ENCODE measurements at places on chromosomes 11 and 22.

- DNase-seq: no peak
Measured at GRCh38 chr11:74097686-74098237, 73.0 kb downstream of the C2CD3 start.

GRCh38 chr11:35631891-35632290 is 13.6 kb downstream of the FJX1 start:
- DNase-seq: no peak

- no peak for DNase-seq
Measured at GRCh38 chr11:843086-843734, 558 bp downstream of the TSPAN4 start.

DNA sequence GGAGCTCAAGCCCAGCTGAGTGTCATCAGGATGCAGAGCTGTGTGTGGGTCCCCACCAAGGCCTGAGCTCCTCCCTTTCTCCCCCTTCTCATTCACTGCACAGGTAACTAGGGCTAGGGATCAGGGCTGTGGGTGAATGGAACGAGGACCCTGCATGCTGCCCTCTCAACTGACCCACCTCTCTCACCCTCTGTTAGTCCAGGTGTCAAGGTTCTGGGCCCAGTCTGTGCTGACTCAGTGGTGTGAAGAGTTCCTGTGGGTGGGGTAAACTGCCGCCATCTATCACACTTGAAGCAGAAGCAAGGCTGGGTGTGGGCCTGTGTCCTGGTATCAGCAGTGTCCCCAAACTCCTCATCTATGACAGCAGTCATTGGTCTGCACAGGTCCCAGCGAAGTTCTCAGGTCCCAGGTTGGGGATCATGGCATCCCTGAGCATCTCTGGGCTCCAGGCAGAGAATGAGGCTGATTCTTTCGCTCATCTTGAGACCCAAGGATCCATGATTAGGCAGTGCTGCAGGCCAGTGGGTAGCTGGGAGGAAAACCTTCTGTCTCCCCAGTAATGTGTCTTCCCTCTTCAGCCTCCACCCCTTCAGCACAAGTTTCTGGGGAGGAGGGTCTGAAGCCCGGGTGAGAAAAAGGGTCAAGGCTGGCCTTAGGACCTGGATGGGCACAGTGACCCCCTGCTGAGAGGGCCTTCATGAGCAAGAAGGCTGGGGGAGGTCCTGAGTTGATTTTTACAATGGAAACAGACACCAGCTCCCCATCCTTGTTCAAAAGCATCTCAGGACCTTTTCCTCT is 109.8 kb downstream of the ZNF280B start:
- DNase-seq: no peak

- no peak for DNase-seq
Measured at GRCh38 chr11:42913731-42914130, 398.1 kb upstream of the API5 start.

GRCh38 chr22:35070451-35071093 is 4.6 kb downstream of the ISX start:
- no peak for DNase-seq

- DNase-seq: no peak
Measured at GRCh38 chr22:20472629-20473442, 22.8 kb downstream of the KLHL22 start.

DNA sequence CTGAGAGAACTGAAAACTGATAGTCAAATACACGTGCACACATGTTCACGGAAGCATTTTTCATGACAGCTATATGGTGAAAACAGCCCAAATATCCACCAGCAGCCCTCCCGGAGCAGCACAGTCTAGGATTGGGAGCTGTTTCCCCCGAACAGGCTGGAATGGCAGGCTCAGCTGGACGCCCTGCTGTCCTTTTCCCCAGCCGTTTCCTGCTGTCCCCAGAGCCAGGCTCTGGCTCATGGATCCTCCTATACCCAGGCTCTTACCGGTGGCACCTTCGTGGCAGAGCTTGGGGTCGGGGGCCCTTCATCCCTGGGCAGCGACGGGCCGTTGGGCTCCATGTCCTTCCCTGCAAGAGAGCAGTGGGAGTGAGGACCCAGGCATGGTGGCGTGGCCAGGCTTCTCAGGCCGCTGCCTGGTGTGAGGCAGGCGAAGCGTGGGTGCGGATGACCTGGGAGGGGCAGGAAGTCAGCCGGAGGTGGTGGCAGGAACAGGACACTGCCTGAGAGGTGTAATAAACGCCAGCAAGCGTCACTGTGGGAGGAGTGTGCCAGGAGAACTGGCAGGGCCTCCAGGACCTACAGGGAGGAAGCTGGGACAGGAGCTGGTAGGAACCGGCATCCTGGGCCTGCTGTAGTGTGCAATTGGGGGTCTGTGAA is 38.8 kb downstream of the OSBPL5 start:
- DNase-seq: no peak

- no peak for DNase-seq
Measured at GRCh38 chr11:44304091-44305025, 5.6 kb downstream of the ALX4 start.

DNA sequence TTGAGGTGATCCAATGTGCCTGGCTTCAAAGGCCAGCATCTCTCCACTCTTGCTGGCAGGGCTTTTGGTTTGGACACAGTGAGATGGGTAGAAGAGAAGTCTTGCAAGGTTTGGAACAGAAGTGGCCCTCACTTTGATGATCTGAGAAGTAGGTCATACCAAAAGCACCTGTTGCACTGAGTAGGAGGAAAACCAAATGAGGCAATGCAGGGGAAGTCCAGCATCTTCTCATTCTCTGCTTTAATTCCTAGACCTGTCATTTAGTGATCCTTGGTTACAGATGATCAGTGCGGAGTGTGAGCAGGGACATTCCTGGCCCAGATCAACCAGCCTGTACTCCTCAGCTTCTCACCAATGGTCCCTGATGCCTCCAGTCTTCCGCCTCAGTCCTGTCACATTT is 990.5 kb downstream of the OPCML start:
- no peak for DNase-seq

DNA sequence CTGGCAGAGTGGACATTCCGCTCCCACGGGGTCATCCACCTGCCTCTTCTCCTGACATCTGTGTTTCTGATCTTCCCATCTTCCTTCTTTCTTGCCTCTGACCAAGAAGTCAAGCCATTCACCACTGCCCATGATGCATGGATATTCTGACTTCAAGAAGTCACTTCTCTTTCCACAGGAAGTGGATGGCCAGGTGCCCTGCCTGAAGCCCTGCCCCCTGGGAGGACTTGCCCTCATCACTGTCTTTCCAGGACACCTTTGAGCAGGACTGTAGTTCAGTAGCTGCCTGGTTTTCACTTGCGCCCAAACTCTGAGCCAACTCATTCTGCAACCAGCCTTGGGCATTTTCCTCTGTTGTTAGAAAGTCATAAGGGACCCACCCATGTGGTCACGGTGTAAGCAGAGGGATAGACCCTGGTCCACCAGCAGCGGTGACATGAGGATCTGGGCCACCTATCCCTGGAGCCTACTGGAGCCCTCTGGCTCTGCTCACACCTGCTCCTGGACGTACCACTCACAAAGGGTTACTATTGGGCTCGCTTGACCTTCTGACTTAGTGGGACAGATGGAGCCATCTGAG is 6.9 kb downstream of the CYTH4 start:
- no peak for DNase-seq

- DNase-seq: no peak
Measured at GRCh38 chr11:3367221-3367620, 11.7 kb downstream of the ZNF195 start.

DNA sequence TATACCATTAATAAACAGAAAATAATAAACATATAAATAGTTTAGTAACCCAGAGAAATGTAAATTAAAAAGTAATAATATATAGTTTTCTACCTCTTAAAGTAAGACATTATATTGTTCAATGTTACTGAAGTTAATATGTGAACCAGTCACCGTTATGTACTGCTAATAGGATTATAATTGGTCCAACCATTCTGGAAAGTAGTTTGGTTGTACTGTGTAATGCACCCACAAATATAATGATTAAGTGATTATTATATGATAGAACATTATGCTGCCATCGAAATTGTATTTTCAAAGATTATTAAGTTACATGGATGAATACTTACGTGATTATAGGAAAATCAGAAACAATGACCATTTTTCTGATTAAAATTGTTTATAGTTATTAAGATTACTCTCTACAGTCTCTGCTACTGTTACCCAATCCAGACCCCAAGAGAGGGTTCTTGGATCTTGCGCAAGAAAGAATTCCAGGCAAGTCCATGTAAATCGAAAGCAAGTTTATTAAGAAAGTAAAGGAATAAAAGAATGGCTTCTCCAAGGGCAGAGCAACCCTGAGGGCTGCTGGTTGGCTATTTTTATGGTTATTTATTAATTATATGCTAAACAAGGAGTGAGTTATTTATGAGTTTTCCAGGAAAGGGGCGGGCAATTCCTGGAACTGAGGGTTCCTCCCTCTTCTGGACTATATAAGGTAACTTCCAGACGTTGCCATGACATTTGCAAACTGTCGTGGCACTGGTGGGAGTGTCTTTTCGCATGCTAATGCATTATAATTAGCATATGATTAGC is 50.1 kb downstream of the ACER3 start:
- no peak for DNase-seq

DNA sequence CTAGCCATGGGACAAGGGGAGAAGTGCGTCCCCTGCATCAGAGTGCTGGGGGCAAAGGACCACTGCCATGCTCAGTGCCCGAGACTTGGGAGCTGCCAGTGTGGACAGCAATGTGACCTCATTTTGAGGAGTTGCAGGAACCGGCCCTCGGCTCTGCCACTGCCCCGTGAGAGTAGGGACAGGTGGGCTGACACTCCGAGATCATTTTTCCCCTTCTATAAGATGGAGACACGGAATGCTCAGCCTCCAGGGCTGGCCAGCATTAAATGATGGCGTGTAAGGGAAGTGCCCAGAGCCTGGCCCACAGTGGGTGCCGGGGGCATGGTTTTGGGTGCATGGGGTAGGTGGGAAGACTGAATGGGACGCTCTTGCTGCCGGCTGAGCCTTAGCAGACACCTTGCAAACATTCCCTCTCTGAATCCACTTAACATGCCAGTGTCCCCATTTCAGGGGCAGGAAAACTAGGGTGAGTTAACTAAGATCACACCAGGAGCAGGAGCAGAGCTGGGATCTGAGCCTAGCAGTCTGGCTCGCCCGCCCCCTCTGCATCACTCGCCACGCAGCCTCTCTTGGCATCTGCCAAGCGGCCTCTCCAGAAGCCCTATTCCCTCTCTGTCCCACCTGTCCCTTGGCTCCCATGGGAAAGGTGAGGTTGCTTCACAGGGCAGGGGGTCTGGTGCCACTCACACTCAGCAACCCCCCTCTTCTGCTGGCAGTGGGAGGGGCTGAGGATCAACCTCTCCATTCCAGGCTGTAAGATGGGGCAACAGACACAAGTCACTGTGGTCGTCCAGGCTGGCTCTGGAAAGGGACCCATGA is 13.6 kb downstream of the NPTXR start:
- DNase-seq: no peak

All from posterior cingulate gyrus (tissue), 11 donors.